ENCODE measurements at places on chromosomes 11 and 22. TPM values are rescaled to one million over a fixed set of nuclear protein-coding genes. Genes with fewer than 3 reads are reported as not detected.

- DNase-seq: no peak
Observed at GRCh38 chr11:97269527-97269926, 879.7 kb downstream of the JRKL start.

Gene USH1C
- polyA plus RNA-seq: 65.4 TPM

DNA sequence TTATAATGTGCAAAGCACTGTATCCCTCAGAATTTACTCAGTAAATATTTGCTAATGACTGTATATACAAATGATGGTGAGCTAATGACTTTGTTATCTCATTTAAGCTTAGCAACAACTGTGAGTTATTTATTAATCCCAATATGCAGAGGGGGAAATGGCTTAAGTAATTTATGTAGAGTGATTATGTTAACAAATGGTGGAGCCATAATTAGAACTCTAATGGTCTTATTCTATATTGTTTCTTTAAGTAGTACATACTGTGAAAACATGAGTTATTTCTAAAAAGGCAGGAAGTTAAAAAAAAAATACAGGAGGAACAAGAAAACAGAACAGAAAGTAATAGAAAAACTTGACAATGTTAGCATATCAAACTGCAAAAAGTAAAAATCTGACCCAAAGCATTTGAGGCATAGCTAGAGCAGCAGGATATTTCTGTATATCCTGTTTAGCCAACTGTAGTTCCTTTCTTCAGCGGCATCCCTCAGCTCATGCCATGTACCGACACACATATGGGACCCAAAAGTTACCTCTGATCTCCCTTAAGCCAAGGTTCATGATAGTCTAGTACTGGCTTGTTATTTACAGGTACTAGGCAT is 94.2 kb downstream of the FCHSD2 start:
- no peak for DNase-seq

DNA sequence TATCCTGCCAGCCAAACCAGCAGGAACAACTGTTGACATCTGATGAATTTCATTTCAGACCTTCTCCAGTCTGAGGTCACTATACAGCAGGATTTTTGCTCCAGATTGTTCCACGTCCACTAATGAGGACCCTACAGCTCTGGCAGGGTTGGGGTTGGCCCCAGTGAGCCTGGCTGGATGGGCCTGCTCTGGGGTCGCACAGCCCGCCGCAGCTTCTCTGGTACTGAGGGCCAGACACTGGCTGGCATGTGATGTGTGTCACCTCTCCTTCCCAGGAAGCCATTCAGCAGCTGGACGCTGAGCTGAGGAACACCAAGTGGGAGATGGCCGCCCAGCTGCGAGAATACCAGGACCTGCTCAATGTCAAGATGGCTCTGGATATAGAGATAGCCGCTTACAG is 5.4 kb downstream of the NEFH start:
- no peak for DNase-seq

Gene SVIP
- polyA plus RNA-seq: 43.8 TPM

DNA sequence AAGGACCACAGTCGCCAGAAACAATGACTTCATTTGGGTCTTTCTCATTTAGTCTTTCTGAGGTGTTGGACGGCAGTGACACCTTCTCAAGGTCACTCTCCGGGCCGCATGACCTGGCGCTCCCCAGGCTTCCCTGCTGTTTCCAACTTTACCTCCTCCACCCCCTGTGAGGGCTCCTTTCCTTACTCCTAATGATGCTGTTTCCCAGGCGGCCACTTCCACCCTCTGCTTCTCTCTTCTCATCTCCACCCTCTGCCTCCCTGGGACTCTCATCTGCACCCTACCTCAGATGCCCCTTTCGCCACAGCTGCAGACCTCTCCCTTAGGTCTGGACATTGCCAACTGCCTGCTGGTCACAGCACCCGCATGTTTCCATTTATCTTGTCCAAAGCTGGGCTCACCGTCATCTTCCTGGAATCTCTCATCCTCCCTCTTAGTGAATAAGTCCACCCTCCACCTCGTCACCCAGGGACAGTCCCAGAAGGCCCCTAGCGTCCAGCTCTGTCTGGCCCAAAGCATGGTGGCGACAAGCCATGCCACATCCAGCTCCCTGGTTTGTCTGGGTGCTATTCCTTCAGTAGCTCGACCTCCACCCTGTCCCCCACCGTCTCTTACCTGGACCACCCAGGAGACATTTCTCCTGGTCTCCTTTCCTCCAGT is 113.8 kb downstream of the BUD13 start:
- DNase-seq: no peak

DNA sequence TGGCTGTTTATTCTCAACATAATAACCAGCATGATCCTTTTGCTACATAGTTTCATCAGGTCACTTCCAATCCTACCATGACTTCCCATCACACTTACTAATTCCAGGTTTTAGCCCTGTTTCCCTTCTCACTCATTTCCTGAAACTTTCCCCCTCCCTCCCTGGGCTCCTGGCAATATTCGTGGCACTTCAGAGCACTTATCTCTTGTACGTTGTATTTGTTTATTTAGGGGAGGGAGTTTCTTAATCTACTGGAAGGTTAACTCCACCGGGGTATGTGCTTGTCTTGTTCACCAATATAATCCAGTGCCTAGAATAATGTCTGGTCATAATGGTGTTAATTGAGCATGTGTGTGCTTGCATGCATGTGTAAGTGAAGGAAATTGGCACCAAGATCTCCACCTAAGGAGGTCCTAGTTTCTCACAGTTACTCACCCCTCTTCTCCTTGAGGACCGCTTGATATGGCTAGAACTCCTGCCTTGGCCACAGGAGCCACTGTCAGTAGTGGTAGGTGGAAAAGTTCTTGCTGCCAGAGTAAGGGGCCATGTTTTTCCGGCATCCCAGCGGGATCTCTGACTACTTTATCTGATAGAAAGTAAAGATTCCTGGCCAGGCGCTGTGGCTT is 11.7 kb downstream of the EIF3L start:
- DNase-seq: no peak

DNA sequence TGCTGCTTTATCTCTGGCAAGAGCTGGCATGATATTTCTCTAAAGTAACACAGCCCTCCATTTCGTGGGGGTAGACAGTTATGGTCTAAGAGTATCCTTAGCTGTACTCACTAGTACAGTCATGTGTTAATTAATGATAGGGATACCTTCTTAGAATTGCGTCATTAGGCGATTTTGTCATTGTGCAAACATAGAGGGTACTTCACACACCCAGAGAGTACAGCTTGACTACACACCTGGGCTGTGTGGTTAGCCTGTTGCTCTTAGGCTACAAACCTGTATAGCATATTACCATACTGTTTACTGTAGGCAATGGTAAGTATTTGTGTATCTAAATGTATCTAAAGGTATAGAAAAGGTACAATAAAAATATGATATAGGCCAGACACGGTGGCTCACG is 17.0 kb downstream of the XRCC6 start:
- DNase-seq: no peak

DNA sequence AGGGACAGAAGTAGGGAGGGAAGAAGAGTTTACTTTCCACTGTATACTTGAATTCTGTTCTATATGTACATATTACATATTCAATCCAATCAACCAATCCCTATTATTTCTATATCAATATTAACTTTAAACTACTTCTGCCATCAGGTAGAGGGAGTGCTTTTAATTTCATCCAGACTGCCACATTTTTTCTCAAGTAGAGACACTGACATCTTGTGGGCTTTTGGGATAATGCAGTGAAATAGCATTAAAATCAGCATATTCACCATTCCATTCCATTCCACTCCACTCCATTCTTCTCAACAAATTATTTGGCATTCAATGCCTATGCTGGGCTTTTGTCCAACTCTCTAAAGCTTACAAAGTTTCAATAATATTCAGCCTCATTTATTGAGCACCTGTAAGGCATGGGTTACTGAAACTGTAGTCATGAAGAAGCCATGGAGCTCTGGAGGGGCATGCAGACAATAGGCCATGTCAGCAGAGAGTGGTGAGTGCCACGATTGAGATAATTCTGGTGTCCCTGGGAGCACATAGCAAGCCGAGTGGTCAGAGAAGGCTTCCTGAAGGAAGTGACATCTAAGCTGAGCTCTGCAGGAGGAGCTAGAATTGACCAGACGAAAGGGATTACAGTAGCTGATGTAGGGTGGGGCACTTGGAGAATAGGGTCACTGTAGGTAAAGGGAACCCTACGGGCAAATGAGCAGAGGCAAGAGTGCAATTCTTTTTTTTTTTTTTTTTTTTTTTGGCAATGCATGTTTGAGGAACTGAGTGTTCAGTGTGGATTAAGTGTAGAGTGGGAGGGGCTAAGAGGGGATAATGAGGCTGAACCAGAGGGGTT is 12.8 kb upstream of the CLPB start:
- no peak for DNase-seq

DNA sequence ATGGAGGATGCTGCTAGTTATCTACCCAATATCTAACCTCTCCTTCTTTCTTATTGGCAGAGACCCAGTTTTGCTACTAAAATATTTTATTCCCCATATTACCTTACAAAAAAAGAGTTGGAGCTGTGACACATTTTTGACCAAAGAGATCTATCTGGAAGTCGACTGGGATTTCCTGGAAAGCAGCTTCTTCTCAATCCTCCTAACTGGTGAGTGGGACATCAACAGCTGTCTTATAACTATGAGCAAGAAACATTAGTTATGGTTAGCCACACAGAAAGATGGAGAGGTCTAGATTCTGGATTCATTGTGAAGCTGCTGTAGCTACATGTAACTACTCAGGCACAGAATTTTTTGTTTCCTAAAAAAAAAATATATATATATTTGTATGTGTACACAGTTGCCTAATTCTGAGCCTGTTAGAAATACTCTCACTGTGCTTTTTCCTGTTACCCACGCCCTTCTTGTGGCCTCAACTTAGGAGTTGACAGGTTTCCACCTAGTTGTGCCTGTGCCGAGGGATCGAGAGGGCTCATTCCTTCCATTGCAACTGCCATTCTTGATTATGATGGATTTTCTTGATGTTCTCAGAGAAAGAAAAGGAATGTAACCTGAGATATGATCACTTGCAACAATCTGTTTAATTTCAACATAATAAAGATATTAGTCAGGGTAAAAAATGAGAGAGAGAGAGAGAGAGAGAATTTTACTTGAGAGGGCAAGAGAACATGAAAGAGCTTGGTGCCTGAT is 142.0 kb downstream of the SLC17A6 start:
- DNase-seq: no peak

Gene CACNA1I
- polyA plus RNA-seq: 0.31 TPM

Gene MUC5AC
- polyA plus RNA-seq: 0.01 TPM

DNA sequence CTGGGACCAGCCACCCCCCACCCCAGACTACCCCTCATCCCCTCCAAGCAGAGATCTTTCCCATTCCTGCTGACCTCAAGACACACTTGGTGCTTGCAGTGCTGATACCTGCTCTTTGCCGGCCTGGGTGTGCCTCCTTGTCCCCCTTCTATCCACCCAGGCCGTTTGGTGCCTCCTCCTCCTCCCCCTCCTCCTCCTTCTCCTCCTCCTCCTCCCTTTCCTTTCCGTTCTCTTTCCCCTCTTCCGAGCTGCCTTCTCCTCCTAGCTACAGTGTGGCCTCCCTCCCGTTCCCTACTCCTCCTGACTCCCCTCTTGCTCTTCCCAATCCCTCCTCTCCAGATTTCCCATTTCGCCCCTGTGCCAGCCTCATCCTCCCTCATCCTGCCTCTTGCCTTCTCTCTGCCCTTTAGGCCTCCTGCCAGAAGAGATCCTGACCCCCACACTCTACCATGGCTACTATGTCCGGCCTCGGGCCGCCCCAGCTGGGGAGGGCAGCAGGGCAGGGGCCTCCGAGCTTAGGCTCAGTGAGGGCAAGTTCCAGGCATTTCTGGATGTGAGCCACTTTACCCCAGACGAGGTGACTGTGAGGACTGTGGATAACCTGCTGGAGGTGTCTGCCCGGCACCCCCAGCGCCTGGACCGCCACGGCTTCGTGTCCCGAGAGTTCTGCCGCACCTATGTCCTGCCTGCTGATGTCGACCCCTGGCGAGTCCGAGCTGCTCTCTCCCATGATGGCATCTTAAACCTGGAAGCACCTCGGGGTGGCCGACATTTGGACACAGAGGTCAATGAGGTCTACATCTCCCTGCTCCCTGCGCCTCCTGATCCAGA is 712 bp downstream of the HSPB2 start:
- no peak for DNase-seq

DNA sequence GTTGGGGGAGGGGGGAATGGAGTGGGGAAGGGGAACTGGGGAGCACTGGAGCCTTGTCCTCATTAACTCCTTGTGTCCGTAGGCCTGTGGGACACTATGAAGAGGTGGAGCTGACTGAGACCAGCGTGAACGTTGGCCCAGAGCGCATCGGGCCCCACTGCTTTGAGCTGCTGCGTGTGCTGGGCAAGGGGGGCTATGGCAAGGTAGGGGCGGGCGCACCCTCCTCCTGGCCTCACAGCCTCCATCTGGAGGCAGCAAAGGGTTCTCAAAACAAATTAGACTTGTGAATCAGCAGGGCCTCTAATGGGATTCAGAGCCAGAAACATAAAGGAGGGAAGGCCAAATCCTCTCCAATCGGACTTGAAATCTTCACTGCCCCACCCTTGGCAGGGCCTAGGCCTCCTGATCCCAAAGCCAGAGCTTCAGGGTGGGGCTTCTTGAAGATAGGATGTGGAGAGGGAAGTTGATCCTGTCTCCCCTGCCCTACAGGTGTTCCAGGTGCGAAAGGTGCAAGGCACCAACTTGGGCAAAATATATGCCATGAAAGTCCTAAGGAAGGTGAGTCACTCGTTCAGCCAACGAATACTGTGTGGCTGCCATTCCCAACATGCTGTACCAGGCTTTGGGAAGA is 859 bp downstream of the RPS6KB2 start:
- DNase-seq: no peak

GRCh38 chr11:123203934-123204333 is 8.9 kb upstream of the CLMP start:
- DNase-seq: no peak

GRCh38 chr22:39622881-39623367 is 52.4 kb downstream of the CACNA1I start:
- DNase-seq: no peak

- no peak for DNase-seq
Observed at GRCh38 chr11:221998-222789, 13.9 kb downstream of the SIRT3 start.

- no peak for DNase-seq
Observed at GRCh38 chr22:36411589-36412258, 24.0 kb upstream of the MYH9 start.

DNA sequence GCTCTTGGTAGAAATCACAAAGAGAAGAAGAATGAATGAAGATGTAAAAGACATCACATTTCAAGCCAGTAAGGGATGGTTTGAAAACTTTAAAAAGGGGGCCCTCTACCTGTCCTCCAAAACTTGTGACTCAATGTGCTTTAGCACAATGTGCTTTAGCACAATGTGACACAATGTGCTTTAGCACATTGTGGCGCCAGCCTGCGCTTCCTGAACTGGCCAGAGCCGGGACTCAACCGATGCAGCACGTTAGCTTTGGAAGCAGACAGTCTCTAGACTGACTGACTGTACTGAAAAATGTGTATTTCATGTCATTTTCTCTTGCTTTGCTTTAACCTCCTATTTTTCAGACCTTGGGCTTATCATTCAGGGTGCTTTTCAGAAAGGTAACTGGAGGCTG is 63.5 kb downstream of the FAM83F start:
- DNase-seq: no peak

DNA sequence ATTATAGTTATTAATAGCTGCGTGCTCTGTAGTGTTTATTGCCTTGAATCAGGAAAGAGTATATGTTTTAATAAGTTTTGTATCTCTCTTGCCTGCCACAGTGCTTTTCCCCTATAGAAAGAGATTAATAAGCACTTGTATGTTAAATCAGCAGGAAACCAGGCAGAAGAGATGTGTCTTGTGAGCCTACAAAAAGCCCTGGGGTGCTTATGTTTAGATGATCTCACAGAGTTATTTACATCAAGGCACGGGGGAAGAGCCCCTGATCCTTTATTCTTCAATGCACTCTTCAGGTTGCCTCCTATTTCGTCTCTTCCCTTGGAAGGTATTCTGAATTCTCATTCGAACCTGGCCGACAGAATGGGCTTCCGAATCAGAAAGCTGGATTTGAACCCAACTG is 183.0 kb downstream of the MAML2 start:
- DNase-seq: no peak
